Germinal center (tissue), 1 donor: ENCODE measurements at places on chromosomes 12 and 14.

GRCh38 chr14:33457021-33457420 lies 493.9 kb downstream of the EGLN3 start:
- no peak for DNase-seq

- DNase-seq = peak; percentile 77
Observed at GRCh38 chr12:49345051-49345824, 1.4 kb upstream of the DNAJC22 start.

DNA sequence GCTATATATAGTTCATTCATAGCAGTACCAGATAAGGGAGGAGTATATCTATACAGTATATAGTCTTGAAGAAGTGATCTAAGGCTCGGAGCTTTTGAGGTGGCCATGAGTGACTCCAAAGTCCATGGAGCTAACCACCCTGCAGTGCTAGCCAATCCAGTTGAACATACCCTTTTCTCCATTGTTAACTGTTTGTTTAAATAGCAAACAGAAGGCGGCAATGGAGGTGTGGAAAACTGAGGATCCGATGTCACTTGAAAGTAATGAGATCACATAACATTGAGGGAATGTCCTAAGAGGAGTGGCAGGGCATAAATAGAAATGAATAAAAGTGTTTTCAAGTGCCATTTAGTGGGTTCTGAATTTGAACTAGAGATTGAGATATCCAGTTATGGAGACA lies 12.4 kb upstream of the SNAPC1 start:
- no peak for DNase-seq

- no peak for DNase-seq
Observed at GRCh38 chr12:121224591-121224990, 14.7 kb downstream of the P2RX4 start.

DNA sequence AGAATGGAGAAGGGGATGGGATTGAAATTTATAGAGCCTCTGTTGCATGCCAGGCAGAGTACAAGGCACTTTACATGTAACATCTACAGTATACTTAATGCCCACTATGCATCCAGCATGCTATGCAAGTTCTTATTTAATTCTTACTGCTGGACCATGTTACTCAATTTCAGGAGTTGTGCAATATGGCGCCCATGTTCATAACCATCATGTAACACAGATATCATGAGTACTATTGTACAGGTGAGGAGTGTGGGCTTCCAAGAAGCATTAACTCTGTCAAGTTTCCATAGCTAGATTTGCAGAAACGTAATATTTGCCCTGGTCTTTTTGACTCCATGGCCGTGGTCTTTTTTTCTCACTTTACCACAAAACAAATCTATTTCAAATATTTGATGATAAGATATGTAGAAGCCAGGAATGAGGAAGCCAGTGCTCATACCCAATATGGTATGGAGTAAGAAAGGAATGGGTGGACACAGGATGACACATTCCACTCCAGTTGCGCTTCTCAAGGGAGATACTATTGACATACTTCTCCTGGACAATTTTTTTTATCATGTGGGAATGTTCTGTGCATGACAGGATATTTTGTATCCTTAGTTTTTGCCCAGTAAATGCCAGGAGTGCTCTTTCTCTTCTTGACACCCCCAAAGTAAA lies 191.8 kb downstream of the C12orf75 start:
- DNase-seq = no peak
